NCI-H748 treated with DMSO at 0.1 percent for 48 hours (cell line): ENCODE measurements at places on chromosomes 6 and 20.

DNA sequence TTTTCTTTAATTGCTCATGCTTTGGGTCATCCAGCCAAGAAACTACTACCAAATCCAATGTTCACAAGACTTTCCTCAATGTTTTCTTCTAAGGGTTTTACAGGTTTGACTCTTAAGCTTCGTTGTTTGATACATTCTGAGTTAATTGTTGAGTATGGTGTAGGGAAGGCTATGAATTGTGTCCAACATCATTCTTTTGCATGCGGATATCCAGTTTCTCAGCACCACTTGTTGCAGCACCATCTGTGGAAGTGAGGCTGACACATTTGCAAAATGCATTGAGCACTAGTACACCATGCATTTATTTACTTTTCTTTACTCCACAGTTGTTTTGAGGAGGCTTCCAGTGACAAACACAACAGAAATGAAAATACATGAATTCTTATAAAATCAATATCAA lies 17.2 kb downstream of the MICA start:
- DNase-seq, result no peak

GRCh38 chr20:46647469-46647868 lies 3.8 kb downstream of the SLC13A3 start:
- DNase-seq, result no peak

- DNase-seq, result no peak
Observed at GRCh38 chr6:90403489-90404381, 107.1 kb upstream of the BACH2 start.

- no peak for DNase-seq
Observed at GRCh38 chr20:17557675-17558006, 12.2 kb upstream of the DSTN start.

DNA sequence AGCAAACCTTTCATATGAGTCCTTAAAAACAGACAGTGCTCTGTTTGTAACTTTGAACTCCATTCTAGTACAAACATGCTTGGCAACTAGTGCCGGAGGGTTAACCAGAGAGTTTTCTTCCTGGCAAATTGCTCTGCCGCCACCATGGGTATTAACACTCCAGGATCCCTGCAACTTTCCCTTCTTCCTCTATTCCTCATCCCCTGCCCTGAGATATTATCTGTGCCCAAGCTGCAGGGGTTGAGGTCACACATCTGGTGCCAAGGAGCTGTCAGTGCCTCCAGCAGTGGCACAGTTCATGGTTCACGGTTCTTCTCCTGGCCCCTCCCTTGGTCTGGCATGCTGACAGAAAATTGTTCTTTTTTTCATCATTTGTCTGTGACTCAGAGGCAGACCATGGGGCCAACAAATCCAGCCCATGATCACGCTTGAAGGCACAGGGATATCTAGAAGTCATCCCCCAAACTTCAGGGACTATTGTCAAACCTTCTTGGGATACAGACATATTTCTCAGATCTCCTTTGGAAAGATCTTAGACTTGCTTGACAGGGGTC lies 77.5 kb downstream of the ATXN1 start:
- DNase-seq, result no peak
